ENCODE measurements at places on chromosomes 5 and 9.
A peak's percentile ranks its signal among the peaks of the same experiment; 100 is the strongest.

- peak; percentile 20 for DNase-seq
Measured at GRCh38 chr9:33223696-33224095, 16.3 kb upstream of the SPINK4 start.

DNA sequence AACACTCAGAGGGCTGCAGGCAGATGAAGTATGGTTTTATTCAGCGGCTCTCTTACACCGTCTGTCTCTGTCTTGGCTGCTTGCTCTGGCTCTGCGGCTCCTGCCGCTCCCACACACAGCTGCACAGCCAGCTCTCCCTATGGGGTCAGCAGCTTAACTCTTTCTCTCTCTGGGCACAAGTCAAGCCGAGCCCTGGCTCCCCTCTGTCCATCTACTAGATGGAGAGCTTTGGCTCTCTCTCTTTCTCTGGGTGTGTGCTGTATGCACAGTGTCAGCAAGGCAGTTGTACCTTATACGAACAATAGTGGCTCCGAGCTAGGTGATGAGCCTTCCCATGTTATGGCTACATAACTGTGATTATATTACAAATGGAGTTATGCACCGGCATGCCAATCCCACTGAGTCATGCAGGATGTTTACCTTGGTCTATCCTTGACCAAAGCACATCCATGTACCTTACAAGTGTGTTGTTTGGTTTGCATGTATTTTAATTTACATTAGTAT, 19.3 kb upstream of the PPP2CA start:
- DNase-seq = no peak

GRCh38 chr9:87869082-87869481, 13.6 kb upstream of the SPATA31E1 start:
- DNase-seq = no peak

GRCh38 chr5:32953694-32954093, 242.6 kb downstream of the NPR3 start:
- no peak for DNase-seq

DNA sequence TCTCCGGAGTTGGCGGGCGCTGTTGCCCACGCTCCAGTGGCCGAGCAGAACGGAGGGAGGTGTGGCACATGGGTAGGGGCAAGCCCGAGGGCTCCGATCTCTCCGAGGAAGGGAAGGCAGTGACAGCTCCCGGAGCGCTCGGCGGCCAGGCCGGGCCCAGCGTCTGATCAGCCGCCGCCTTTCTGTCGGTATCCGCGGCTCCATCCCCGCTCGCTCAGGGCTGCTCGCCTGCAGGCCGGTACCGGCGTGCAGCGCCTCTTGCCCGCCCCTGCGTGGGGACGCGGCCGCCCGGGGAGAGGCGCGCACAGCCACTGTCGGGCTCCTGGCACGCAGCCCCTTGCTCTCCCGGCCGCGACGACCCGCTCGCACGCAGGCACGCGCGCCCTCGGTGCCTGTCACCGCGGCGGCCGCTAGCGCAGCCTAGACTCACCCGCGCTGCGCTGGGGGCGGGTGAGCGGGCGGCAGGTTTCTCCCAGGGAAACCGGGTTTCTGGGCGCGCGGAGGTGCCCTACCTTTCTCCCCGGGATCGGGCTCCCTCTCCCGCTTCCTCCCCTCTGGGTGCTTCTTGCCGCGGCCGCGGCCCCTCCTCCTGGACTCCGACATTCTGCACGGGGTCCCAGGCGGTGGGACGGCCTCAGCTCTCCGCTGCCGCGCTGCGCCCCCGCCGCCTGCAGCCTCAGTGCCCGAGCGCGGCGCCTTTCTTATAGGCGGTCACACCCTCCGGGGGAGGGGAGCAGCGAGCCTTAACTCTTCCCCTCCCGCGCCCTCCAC, 108.4 kb downstream of the PSD2 start:
- no peak for DNase-seq

- no peak for DNase-seq
Measured at GRCh38 chr5:52996979-52997378, 7.8 kb downstream of the ITGA2 start.

- DNase-seq = no peak
Measured at GRCh38 chr9:76703270-76703669, 61.0 kb upstream of the PCA3 start.

DNA sequence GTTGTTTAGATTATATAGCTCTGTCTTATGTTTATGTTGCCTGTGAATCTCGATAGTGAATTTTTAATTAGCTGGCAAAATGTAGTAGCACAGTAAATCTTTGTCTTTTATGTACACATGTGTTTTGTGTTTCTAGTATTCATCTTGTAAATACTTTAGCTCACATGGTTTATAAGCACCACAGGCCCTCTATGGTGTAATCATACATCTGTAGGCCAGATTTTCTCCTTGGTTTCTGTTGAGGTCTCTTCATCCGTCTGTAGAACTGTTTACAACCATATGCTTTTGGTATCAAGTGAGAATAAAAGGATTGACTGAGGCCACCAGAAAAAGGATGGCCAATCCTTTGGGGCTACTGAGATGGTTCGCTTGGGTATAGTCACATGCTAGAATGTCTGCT, 45.0 kb downstream of the PRR16 start:
- DNase-seq = no peak

DNA sequence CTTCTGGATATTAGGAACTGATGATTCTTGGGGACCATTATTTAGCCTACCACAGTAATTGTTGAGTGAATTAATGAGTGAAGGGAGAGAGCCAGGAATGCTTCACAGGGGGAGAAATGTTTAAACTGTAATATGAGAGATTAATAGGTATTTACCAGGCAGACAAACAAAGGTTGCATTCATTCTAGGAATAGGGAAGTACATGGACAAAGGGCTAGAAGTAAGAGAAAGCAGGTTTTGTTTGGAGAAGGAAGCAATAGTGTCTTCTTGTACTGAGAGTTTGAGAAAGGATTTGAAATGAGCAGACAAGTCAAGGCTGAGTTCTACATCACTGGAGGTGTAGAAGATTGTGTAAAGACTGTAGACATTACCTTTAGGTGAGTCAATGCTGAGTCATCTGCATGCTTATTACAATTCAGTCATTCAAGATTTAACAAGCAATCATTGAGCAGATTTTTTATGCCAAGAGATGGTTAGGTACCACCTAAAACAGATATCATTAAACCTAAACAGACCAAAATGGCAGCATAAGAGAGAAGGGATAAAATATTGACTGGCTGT, 8.0 kb downstream of the TAF1L start:
- no peak for DNase-seq

- no peak for DNase-seq
Measured at GRCh38 chr5:34002629-34003328, 5.1 kb downstream of the AMACR start.

- no peak for DNase-seq
Measured at GRCh38 chr5:45454114-45454513, 242.1 kb downstream of the HCN1 start.

DNA sequence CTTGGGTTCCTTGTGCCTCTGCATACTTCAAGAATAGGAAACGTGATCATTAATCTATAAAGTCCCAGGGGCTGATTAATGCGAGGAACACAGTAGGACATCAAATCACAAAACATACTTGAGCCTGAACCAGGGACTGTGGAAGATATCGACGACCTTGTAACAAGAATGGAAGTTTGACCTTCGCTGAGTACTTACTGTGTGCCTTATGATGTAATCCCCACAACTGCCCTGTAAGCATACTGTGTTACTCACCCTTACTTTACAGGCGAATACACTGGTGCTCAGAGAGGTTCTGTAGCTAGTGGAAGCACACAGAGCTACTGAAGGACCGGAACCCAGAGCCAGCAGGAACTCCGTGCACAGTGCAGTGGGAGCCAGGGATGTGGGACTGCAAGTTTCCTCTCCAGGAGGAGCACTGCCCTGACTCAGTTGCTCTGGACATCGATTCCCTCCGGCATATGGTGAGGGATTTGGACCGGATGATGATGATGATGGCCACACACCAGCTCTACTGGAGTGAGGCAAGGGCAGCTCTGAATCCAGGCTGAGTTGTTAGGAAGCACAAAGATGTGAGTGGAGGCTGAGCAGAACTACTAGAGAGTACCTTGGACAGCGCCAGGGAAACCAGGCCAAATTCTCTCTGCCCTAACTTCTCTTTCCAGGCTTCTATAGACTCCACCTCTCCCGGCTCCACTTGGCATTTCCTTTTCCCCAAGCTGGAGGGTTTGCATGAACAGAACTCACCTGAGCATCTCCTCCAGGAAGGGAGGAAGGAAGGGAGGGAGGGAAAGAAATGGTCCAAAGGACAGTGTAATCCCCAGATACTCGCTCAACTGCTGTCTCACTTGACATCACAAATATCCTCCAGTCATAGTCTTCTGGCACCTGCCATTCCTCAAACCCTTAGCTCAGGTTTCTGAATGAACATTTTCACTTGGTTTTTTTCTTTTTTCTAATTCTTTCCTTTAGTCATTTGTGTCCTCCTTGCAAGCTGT, 1.5 kb upstream of the GABBR2 start:
- peak; percentile 11 for DNase-seq

DNA sequence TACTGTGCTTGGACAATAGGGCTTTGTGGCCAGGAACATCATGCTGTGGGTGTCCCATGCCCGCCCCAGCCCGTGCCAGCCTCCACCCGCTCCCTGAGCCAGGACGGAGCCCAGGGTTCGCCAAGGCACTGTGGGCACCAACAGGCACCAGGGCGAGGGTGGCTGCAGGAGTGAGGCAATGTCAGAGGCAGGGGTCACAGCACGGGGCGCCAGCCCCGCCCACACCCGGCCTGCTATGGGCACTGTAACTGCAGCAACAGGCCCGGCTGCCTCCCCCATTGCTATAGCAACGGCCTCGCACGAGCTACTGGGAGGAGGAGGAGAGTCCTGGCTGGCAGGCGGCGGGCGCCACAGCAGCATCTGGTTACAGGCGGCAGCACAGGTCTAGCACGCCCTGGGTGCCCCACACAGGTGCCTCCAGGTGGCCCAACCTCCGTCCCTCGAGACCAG, 2.5 kb downstream of the ABCA2 start:
- DNase-seq = no peak

DNA sequence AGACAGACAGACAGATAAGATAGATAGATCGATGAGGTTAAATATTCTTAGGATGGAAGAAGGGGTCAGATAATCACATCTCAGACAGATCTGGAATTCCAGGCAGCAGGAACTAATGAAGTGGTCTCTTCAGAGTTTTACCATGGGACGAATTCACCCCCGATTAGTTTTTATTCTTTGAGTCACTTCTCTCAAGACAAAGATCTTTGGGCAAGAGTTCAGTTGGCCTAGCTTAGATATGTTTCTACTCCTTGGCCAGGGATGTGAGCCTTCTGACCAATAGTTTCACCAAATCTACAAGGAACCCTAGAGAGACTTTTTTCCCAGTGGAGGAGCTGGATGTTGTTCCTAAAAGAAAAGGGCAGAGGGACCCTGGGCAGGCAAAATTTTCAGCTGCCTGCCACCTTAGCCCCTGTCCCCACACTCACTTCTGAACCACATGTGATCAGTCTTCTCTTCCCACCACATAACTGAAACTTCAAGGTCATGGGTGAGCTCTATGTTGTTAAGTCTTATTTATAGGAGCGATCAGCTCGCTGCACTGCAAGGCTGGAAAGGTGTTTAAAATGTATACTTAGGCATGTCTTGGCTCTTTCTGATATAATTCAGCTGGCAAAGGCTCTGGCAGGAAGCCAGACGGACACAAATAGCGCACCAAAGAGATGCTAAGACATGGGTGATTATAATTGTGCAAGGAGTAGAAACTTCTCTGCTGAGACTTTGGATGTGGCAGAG, 132.9 kb downstream of the PALM2AKAP2 start:
- no peak for DNase-seq

All from suppressor macrophage treated with lipopolysaccharide for 4 hours (primary cell).